ENCODE measurements at places on chromosomes 11 and 22.

DNA sequence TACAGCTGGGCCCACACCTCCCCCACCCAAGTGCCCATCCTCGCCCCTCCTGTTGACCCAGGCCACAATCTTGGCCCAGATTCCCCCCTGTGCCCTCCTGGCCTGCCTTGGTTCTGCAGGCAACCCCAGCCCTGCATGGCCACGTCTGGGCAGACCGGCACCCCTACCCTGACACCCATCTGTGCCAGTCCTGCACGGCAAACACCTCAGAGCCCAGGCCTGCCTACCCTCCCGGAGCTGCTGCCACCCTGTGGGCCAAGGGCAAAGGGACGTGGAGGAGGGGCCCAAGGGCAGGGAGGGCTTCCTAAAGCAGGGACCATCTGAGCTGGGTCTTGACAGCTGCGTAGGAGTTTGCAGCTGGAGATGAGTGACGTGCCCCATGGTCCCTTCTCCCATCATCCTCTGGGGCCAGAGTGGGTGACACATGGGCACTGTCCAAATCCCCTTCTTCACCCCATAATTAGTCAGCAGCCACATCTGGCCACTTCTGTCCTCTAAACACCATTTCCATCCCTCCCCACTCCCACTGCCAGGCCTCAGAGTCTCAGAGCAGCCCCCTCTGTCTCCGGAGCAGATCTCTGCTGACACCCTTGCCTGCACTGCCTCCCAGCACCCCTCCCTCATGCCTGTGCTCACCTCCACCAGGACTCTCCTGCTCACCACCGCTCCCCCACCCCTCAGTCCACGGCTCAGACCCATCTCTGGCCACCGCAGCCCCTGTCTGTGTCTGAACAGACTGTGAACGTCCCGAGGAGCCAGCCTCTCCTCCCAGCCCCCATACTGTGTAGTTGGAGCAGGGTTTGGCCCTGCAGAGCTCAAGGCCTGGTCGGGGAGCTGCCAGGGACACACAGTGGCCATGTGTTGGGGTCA, 35.6 kb upstream of the PPARA start:
- no peak for DNase-seq

DNA sequence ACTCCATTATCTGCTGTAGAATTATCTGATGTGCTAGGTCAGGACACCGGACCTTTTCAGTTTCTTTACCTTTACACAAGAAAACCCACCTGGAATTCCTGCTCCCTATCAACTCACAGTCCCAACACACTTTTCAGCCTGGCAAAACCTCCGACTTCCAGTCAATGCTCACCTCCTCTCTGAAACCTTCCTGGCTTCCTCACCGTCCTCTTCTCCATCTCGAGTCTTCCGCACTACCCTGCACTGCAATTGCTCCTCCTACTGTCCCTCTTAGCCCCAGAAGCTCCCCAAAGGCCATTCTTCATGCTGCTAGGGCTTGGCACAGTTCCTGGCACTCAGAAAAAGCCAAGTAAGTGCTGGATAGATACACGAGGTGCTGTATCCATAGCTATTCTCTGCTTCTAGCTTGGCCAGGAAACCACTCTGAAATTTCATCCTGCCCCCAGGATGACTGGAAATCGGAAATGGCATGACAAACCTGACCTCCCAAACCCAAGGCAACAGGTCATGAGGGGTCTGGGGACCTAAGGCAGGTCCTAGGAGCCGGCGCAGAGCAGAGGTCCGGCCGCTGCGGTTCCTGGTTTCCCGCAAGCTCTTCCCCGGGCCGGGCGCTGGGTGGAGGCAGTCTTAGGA, 702 bp downstream of the SYN3 start:
- no peak for DNase-seq

- DNase-seq = no peak
Measured at GRCh38 chr22:24322522-24322921, 51.9 kb downstream of the SPECC1L start.

DNA sequence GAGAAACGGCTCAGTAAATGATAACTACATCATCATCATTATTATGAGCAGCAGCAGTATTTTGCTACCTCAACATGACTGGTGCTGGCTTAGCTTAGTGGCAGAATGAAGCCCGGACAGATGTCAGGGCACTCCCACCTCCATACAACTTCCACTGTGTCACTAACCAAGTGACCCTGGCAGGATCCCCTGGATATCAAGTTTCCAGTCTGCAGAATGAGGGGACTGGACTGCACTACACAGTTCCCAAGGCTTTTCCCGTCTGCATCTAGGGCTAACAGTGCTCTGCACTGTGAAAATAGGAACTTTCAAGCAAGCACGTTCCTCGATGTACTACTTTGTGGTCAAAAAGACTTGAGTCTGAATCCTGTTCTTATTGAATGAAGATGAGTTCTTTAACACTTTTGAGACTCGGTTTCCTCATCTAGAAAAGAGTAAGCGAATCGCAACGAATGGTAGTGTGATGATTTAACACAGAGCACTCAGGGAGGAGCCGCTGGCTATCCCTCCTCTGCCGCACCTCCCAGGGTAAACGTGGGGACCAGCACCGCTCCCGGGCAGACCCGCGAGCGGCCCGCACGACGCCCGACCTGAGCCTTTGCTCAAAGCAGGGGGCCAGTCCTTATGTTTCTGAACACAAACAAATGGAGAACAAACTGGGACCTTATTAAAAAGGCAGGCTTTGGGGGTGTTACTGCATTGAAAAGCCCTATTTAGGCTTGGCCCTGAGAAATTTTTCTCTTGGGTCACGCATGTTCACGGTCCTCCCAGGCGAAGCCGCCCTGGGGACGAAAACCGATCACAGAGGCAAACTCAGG, 910 bp downstream of the CLTCL1 start:
- peak; percentile 1 for DNase-seq

- no peak for DNase-seq
Measured at GRCh38 chr22:41891407-41891806, 23.5 kb downstream of the SHISA8 start.

DNA sequence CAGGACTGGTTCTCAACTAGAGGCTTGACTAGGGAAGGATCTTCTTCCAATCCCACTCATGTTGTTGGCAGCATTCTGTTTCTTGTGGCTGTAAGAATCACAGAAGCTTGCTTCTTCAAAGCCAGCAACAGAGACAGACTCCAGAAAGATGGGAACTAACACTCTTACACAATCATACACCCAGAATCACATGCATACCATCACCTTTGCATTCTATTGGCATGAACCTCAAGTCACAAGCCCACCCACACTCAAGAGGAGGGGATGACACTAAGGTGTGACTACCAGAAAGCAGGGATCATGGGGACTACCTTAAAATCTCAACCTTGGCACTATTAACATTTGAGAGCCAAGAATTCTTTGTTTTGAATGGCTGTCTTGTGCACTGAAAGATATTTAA, 13.6 kb upstream of the PANX3 start:
- peak; percentile 22 for DNase-seq

- no peak for DNase-seq
Measured at GRCh38 chr11:83019888-83020579, 51.7 kb downstream of the RAB30 start.

DNA sequence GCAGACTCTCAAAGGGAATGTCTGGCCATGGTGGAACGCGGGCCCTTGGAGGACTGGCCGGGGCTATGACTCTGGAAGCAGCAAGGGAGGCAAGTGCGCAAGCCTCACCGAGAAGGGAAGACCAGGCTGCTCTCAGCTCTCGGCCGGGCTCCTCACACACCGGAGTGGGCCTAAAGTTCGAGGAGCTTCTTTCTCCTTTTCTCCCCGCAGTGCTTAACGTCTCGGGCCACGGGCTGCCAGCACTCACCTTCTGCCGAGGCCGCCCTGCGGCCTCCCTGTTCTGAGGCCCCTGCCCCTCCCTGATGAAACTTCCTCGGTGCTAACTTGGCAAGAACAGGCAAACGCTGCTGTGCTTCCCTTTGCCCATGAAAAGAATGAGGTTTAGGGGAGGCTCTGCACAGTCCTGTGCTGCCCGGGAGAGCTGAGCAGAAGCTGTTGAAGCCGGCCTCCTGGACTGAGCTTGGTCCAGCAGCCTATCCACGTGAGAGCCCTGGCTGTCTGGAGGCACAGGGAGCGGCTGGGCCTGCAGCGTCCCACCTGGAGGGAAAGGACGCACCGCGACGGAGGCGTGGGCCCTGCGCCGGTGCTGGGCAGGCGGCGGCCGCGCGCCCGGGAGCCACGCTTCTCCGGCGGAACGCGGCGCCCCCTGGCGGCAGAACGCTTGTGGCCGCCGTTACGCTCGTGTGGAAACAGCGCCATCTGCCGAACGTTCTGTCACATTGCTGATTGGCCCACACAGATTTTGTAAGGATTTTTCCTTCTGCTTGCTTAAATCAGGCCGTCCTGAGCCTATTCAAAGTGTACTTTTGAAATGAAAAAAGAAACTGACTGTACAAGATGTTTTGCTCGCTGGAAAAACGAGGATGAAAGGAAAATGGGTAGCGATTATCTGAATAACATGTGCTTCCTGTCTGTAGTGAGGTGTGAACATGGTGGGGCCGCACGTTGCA, 65.0 kb upstream of the TMEM45B start:
- DNase-seq = peak; percentile 89

DNA sequence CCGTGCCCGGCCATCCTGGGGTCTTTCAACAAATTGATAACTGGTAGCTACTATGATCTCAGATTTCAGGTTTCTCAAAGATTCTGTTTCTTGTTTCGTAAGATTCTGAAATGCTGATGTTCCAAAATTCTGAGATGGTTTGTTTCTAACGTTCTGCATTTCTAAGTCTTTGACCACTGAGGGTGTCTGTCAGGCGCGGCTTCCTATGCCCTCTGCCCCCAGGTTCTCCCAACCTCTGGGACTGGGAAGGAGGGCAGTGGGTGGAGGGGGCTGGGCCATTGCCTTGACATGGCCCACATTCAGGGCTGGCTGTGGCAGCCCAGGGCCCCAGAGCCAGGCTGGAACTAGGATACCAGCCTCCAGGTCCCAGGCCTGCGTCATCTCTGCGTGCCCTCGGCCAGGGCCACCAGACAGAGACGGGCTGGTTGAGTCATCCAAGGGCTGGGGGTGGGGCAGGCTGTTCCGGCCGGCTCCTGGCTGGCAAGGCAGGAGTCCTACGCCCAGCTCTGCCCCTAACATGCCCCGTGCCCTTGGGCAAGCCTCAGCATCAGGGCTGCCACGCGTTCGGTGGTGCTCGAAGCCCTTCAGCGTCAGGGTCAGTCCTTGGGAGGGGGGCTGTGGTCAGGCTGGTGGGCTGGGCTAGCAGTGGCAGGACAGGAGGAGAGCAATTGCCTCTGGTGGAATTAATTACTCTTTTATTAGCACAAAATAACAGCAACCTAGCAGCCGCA, 5.2 kb downstream of the TMEM134 start:
- DNase-seq = peak; percentile 96

- no peak for DNase-seq
Measured at GRCh38 chr22:50436841-50437341, 37.9 kb downstream of the SBF1 start.

- DNase-seq = no peak
Measured at GRCh38 chr11:10975287-10975721, 117.5 kb upstream of the ZBED5 start.

DNA sequence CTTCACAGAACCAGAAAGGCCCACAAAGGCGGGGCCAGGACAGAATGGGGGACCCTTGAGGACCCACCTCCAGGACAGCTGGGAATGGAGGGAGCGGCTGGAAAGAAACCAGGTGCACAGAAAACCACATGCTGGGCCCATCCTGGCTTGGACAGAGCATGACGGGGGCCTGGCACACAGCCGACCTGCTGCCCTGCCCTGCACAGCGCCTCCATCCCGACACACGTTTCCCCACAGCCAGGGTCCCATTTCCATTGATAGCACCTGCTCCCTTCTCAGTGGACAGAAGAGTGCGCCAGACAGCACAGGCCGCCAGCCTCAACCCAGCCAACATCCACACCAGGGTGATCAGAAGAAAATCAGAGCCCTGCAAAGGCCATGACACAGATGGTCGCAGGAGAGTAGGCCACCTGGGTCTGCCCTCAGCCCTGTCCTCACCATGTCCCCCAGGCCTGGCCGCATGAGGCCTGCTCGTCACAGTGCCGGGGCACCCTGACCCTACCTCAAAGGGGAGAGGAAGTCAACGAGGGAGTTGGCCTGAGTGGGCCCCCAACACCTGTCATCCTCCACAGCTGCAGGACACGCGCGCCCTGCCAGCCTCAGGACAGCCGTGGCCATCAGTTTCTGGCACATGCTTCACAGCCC, 28.1 kb downstream of the BRD1 start:
- DNase-seq = no peak

DNA sequence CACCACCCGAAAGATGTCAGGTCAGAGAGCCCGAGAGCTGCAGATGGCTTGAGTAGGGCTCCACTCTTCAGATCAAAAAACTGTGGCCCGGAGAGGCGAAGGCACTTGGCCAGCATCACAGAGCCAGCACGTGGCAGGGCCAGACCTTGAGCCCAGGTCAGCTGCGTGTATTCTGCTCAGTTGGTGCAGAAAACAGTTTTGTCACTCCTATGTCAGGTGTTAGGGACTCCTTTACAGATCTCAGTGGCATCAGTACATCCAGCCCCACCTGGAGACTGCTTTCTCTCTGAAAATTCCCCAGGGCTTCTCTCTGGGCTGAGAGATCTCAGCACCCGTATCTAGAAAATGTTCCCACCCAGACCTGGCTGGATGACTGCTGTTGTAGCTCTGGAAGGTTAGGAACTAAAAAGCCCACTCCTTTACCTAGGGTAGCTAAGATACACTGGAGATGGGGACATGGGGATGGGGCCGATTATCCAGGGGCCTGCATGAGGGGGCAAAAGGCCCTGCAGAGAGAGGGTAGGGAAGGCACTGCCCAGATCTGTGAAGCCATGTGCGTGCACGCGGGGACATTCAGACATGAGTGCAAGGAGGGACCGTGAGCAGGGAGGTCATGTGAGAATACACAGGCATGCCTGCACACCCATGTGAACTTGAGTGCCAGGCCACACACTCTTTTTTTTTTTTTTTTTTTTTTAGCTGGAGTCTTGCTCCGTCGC, 3.4 kb downstream of the APOA1 start:
- DNase-seq = no peak

- DNase-seq = no peak
Measured at GRCh38 chr22:32446321-32446720, 17.9 kb downstream of the BPIFC start.

- DNase-seq = no peak
Measured at GRCh38 chr11:126305699-126306098, 1.8 kb downstream of the DCPS start.

- no peak for DNase-seq
Measured at GRCh38 chr22:28761449-28761755, 11.1 kb upstream of the CCDC117 start.

DNA sequence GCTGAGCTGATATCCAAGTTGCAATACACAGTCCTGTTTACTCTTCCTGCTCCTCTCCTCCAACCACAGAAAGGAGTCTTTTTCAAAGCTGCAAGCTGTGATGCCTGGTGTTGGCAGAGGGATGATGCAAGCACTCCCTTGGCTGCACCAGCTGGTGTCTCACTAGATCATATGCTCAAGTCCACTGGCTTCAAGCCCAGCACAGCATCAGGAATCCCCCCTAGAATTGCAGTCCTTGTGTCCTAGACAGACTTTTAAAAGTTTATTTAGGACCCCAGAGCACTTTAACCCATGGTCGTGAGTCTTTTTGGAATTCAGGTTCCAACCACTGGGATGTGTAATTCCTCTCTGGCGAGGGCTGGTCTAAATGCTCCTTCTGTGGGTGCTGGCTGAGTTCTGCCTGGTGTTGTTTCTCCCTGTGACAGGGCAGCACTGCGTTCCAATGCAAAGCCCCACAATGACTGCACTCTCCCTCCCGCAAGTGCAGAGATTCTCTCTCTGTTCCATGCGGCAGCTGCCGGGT, 1.9 kb upstream of the HEPN1 start:
- DNase-seq = peak; percentile 42

- no peak for DNase-seq
Measured at GRCh38 chr22:25848954-25849353, 107.0 kb downstream of the MYO18B start.

Measured in suppressor macrophage (primary cell).